CD4-positive, alpha-beta T cell treated with Interleukin-4 for 1 hour (primary cell): ENCODE measurements at places on chromosomes 6 and 20.
A peak's percentile ranks its signal among the peaks of the same experiment; 100 is the strongest.

DNA sequence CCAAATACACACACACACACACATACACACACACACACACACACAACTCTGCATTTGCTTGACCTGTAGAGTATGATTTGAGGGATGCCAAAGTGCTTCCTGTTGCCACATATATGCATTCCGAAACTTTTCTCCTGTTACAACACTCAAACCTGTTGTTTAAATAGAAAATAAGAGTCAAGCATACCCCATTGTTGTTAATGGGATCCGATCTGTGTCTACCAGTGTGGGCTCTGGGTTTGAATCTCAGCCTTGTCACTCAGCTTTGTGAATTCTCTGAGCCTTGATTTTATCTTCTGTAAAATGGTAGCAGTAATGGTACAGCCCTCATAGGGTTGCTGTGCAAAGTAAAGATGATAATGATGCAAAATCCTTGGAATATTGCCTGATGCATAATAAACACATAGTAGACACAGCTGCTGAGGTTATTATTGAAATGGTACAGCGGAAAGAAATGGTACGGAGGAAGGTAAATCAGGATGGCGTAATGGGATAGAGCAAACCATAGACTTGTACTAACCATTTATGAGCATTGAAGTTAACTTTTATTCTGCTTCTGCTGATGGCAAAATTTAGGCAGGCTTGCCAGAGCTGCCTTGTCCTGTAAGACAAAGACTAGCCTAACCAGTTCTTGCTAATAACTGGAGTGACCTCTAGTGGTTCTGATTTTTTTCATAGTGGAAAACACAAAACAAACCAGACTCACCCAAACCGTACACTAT, 113.5 kb upstream of the PHACTR1 start:
- no peak for DNase-seq

DNA sequence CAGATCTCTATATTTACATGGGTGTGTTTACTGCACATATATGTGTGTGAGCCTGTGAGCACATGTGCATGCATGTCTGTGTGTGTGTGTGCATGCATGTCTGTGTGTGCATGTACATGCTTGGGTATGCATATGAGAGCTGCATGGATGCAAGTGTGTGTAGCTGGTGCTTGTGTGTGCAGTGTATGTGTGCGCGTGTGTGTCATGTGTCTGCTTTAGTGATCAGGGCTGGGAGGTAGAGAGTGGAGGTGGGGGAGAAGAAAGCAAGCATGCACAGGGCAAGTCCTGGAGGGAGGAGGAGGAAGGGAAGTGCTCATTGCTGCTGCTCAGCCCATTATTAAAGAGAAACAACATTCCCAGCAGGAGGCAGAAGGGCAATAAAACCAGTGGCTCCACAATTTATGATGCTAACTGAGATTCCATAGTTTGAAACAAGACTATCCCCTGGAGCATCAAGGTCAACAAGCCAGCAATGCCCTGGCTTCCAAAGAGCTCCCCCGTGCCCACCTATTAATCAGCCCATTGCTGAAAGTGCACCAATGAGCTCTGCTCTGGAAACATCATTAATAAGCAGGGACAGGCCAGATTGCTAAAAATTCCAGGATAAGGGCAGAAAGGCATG, 414.0 kb downstream of the MAFB start:
- no peak for DNase-seq

DNA sequence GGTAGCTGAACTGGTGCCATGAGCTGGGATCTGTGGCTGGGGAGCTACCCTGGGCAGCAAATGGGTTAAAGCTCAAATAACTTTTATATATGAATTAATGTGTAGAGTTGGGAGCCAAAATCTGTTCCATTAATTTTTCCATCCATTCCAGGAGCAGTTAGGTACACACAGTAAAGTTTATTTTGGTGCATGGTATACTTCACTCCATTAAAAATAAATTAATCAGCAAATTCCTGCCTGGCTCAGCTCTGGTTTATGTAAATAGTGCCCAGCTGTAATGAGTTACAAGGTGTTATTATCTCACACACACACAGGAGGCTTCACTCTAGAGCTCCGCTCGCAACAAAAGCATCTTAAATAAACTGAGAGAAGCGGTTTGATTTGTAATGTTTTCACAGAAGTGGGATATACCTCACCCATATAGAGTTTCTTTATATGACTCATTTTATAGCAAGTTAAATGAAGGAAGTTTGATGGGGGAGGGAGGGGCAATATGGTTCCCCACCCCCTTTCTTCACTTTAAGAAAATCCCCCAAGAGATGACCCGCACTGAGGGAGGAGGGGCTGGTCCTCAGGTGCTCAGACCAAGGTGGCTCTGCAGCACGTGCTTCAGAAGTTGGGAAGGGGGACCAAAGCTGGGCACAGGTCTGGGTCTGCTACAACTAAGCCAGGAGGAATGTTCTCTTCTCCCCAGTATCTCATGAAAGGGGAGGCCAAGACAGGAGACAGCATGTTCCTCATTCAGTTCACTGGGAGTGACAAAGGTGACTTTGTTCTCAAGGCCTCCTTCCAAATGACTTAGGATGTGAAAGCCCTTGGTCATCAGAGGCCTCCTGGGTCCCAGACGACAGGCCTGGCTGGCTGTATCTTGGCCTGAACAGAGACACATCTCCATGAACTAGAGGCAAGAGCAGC, 10.5 kb upstream of the FAM83C start:
- DNase-seq, result no peak

DNA sequence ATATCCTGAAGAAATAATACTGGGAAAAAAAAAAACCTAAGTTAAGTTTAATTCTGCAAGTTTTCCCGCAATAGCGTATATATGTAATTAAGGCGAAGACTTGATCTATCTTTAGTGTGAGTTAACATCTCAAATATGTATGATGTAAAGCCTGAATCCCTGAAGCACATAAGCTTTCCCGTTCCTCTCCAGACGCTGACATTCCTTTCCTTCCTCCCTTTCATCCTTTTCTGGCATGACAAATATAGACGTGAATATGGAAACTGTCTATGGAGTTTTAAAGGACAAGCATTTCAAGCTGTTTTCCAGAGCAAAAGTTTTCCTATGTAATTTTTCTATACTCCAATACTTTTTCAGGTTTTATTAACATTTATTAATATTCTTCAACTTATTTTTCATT, 637.0 kb downstream of the COL12A1 start:
- no peak for DNase-seq

DNA sequence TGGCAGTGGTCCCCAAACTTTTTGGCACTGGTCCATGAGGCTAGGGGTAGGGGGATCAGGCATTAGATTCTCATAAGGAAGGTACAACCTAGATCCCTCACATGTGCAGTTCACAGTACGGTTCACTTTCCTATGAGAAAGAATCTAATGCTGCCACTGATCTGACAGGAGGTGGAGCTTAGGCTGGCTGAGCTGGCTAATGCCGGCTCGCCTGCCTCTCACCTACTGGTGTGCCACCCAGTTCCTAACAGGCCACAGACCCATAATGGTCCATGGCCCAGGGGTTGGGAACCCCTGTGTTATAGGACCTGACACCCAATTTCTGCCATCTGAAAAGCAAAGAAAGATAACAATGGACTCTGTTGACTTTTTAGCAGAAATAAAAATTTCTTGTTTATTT, 199.6 kb downstream of the GMPR start:
- DNase-seq, result peak; percentile 36

DNA sequence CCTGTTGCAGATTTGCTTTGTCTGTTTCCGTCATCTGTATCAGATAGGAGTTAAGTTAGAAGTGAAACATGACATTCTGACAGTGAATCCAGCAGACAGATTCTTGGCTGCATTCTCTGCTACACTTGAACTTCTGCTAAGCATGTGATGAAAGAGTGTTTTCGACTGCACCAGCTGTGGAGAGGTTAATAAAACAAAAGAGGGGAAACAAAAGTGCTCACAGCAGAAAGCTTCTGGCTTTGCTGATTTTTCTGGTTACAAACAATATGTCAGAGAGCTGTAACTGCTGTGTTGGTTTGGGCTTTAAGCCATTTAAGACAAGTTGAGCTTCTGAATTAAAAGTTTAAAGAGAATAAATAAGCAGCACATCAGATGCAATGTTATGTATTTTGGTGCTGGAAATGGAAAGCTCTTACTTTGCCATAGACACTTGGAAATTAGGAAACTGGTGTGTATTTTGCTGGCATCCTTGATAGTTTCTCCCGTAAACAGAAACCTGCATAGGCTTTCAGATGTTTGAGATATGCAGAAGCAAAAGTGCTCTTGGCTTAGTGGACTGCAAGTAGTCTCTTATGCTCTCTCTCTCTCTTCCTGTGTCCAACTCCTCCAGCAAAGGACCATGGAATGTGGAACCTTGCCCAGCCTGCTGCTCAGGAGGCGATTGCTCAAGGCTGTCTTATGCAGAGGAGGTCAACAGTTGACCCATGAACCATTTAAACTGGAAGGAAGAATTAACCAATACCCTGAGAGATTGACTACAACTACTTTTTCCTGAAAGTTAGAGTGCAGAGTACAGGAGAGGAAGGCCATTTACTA, 104.9 kb downstream of the RPS12 start:
- DNase-seq, result no peak

- DNase-seq, result no peak
Measured at GRCh38 chr6:111503194-111503593, 20.2 kb upstream of the REV3L start.

DNA sequence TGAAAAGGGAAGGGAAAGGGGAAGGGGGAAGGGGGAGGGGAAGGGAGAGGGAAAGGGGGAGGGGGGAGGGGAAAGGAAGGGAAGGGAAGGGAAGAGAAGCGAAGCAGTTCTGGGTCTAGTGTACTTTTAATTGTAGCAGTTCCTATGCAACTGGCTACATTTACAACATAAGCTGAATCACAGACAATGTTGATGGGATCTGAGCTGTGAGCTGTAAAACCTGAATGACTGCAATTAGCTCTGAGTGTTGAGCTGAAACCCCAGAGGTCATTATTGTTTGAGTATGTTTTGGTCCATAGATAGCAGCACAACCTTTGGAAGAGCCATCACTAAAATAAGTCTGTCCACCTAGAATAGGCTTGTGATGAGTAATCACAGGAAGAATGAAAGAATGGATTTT, 7.2 kb upstream of the ABHD12 start:
- DNase-seq, result no peak

DNA sequence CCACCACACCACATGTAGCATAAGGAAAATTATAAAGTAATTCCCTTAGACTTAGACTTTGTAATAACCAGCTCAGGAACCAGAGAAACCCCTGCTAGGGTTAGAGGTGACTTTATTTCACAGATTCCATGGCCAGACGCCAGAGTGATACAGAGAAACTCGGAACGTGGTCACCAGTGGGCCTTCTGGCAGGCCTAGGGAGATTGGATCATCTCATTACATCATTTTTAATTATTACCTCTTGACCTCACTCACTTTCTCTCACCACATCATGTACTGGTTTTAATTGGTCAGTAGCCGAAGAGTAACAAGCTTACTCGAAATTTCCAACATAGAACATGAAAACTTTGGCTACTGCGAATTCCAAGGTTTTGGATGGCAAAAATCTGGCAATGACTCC, 72.9 kb downstream of the BMP6 start:
- DNase-seq, result no peak

GRCh38 chr6:73372516-73372915, 2.8 kb upstream of the OOEP start:
- DNase-seq, result no peak

DNA sequence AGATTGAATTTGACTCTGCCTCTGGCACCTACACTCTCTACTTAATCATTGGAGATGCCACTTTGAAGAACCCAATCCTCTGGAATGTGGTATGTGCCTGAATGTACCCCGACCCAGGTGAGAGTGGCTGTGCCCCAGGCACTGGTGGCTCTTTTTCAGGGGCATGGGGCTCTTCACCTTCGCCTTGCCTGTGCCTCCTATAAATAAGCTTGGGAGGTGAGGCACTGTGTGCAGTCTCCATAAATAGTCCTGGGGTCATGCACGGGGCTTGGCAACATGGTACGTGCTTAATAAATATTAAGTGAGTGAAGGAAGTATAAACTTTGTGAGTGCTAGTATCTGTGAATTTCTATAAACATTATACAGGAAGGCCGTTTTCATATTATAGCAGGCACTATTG, 33.0 kb downstream of the GHRH start:
- DNase-seq, result no peak

DNA sequence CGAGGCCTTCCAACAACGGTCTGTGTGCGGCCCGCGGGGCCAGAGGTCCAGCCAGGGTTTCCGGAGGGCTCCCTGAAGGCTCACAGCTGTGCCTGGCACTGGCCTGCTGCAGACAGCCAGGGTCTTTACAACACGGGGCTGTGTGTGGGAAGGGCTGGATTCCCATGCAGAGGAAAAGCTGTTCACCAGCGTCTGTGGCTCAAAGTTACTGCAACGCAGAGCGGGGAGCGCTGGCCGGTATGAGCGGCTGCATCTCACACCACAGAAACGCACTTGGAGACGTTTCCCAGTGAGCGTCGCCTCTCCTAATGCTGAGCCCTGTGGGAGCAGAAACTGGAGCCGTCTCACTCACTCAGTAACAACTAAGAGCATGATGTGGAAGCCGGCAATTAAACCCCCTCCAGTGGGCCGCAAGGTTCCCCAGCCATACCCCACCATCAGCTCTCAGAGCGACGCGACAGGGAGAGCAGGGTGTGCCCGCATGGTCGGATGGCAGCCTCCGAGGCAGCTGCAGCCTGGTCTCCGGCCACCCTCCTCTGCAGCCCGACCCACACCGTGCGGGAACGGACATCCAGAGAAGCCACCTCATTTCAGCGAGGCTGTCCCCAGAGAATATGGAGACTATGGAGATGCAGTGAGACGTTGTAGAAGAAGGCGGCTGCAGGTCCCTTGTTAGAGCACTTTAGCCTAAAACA, 42.6 kb downstream of the DLL1 start:
- DNase-seq, result no peak

DNA sequence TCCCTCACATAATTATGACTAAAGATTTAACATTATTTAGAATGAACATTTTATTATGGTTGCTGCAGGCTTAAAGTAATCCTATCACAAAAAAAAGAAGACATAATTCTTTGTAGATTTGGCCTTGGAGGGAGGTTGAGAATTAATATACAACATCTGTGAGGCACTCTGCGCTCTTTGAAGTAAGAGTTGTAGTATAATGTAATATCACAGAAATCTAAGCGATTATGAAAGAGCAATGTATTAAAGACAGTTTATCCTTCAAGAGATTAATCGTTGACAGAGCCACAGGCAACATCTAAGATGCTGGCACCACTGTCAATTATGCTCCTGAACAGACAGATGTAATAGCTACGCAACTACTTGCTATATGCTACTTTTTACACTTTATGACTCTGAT, 946.8 kb downstream of the GRIK2 start:
- DNase-seq, result no peak

DNA sequence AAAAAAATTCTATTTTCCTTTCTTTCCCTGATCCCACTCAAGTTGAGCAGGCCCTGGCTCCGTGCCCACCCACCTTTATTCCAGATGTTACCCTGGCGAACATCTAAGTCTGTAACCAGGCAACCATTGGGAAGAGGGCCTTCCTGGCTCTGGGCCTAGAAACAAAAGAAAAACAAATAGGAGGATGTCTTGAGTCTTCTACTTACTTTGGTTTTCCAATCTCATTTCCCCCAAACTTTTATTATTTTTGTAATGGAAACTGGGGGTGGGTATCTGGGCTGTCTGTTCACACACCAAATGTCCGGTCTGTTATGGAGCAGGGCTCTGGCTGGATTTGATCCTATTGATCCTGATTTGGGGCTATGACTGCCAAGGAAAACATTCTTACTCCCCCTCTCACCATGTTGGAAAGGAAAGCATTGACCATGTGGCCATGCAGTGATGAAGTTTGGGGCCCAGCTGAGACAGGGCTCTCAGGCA, 744.1 kb downstream of the DHX35 start:
- no peak for DNase-seq

GRCh38 chr6:98471444-98471843, 362.9 kb upstream of the POU3F2 start:
- DNase-seq, result no peak
